Right lung (tissue), 10 donors: ENCODE measurements at places on chromosomes 6 and 20.
A peak's percentile ranks its signal among the peaks of the same experiment; 100 is the strongest.

DNA sequence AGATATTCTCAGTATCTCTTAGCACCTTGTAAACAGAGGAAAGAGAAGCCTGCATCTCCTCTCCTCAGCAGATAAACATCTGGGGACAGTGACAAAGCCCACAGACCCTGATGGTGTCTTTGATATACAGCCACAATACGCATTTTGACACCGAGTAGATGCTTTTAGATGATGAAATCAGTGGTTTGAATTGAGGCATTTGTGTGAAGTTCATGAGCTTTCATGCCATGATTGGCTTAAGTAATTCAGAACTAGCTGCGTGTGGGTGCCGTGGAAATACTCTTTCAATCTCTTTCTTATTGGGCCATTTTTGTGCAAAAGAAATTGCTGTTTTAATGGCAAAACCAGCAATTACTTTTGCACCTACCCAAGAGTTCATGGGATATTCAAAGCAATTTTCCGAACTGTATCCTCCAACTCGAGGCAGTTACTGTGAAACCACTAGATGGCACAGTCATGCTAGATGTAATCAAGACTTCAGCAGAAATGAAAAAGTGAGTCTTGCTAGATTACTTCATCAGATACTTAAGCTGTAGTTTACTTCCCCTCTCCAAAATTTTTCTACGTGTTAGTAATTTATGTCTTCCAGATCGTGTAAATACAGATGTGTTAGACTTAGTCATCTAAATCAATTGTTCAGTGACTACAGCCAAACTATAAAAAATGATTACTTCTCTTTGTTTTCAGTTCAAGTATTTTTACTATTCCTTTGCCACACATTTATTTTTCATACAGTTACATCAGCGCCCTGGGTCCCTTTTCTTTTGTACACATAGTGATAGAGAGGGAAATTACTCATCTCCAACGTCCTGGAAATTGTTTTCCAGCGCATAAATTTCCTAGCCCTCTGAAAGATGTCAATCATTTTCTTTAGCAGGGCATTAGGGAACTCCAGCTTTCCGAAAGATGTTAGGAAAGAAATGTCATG is 49.4 kb downstream of the IYD start:
- DNase-seq: peak; percentile 78

- DNase-seq: peak; percentile 57
Measured at GRCh38 chr20:59668926-59669850, 64.8 kb downstream of the PHACTR3 start.

DNA sequence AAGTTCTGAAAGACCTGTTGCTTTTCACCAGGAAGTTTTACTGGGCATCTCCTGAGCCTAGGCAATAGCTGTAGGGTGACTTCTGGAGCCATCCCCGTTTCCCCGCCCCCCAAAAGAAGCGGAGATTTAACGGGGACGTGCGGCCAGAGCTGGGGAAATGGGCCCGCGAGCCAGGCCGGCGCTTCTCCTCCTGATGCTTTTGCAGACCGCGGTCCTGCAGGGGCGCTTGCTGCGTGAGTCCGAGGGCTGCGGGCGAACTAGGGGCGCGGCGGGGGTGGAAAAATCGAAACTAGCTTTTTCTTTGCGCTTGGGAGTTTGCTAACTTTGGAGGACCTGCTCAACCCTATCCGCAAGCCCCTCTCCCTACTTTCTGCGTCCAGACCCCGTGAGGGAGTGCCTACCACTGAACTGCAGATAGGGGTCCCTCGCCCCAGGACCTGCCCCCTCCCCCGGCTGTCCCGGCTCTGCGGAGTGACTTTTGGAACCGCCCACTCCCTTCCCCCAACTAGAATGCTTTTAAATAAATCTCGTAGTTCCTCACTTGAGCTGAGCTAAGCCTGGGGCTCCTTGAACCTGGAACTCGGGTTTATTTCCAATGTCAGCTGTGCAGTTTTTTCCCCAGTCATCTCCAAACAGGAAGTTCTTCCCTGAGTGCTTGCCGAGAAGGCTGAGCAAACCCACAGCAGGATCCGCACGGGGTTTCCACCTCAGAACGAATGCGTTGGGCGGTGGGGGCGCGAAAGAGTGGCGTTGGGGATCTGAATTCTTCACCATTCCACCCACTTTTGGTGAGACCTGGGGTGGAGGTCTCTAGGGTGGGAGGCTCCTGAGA is at the start of gene HFE:
Gene HFE (plus strand): TSS at position 146 of the 832 bp plus-strand sequence. CDS start 12 bp downstream, at position 158.
- peak; percentile 79 for DNase-seq

GRCh38 chr6:23478312-23478711 is 647.7 kb upstream of the NRSN1 start:
- DNase-seq: no peak

DNA sequence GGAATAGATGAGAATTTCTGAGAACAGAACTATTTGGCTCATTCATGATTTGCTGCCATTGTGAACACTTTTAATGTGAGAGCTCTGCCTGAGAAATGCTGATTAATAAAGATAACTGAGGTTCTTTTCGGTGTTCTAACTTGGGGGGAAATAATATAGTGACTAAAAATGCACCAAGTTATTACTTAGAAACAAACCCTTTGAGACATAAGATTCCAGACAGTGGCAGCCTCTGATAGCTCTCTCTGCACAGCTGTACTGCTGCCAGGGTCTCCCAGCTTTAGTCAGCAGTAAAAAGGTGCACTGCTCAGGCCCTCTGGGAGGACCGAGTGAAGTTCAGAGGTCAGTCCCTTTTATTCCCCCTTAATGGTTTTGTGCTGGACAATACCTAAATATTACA is 2.5 kb upstream of the PRDM1 start:
- no peak for DNase-seq

DNA sequence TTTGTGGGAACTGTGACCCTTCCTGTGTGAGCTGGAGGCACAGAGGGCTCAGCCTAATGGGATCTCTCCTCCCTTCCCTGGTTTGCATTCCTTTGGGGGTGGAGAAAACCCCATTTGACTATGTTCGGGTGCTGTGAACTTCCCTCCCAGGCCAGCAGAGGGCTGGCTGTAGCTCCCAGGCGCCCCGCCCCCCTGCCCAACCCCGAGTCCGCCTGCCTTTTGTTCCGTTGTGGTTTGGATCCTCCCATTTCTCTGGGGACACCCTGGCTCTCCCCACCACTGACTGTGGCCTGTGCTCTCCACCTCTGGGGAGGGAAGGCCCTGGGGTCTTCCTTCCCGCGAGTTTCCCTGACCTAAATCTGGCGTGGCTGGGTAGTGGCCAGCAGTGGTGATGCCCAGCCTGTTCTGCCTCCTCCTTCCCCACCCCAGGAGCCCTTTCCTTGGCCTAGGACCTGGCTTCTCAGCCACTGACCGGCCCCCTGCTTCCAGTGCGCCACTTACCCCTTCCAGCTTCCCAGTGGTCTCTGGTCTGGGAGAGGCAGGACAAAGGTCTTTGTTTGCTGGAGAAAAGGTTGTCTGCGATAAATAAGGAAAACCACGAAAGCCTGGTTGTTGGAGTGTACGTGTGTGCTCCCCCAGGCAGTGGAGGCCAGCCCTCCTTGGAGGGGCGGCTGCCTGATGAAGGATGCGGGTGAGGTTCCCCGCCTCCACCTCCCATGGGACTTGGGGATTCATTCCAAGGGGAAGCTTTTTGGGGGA is 4.9 kb downstream of the VEGFA start:
- peak; percentile 67 for DNase-seq

- DNase-seq: no peak
Measured at GRCh38 chr6:36650848-36651478, 27.6 kb upstream of the CDKN1A start.

DNA sequence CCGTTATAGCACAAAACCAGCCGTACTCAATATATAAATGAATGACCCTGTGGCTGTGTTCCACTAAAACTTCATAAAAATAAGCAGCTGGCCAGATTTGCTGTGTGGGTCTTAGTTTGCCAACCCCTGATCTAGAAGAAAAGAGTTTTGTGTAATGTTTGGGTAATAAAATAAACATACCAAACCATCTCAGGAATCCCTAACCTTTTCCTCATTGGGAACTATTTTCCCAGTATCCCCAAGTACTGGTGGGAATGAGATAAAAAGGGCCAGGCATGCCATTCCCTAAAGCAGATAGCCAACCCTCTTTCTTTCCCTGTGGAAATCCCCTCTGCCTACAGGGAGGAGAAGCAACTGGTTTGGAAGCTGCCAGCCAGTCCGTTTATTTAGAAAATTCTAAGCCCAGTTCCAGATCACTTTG is 169.1 kb upstream of the AKAP12 start:
- no peak for DNase-seq

GRCh38 chr20:51583499-51583898 is 41.0 kb upstream of the NFATC2 start:
- no peak for DNase-seq

DNA sequence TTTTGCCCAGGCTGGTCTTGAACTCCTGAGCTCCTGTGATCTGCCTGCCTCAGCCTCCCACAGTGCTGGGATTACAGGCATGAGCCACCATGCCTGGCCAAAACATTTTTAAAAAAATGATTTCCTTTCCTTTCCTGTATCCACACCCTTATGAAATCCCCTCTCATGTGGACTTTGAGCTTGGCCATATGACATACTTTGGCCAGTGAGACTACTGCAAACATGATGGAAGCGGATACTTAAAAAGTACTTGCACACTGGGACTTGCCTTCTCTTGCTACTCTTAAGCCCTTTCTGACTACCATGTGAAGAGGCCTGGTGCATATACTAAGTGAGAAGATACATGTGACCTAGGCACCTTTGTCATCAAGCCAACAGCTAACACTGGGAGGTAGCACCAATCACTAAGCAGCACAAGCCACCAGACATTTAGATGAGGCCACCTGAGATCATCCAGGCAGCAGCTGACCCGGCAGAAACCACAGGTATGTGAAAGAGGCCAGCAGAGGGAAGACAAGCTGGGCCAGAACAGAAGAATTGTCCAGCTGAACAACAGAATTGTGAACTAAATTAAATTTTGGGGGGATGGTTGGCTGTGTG is 78.5 kb upstream of the HDAC2 start:
- no peak for DNase-seq

DNA sequence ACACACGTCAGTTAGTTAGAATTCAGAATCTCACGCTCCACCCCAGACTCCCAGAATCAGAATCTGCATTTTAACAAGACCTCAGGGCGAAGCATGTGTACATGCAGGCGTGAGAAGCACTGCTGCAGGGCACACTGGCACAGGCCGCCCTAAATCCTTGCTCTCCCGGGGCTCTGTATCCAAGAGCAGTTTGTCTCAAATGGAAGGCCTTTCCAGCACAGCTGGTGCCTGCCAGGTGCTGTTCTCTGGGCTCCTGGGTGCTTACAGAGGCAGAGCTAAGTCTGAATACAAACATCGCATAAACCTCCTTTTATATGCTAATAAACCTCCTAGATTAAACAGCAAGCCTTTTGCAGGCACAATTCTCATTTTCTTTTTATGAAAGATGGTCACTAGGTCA is 119.1 kb upstream of the CD93 start:
- no peak for DNase-seq

GRCh38 chr6:107491138-107491609 is 1.3 kb downstream of the SOBP start:
- DNase-seq: peak; percentile 65

DNA sequence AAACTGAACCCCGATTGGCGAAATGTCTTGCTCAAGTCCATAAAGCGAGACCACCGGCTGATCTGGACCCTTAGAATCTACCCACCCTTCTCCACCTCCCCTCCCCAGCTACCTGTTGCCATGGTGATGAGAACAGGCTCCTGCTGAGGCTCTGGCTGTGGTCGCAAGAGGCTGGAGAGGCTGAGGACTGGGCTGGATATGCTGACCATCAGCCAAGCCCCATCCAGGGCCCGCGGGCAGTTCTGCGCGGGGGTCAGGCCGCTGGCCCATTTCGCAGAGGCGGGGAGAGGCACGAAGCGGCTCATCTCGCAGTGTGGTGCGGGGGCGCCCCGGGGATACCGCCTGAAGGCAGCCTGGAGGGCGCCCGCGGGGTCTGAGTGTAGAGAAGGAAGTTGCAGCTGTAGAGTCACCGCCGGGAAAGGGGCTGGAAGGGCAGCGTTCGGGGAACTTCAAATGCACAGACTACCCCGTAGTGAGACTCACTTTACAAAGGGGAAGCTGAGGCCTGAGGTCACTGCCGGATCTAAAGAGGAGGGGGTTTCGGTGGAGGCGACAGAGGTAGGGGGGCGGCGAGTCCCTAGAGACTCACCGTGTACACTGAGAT is 671 bp downstream of the TAPBP start:
- no peak for DNase-seq

GRCh38 chr6:169589293-169589692 is 112.5 kb downstream of the WDR27 start:
- DNase-seq: no peak

DNA sequence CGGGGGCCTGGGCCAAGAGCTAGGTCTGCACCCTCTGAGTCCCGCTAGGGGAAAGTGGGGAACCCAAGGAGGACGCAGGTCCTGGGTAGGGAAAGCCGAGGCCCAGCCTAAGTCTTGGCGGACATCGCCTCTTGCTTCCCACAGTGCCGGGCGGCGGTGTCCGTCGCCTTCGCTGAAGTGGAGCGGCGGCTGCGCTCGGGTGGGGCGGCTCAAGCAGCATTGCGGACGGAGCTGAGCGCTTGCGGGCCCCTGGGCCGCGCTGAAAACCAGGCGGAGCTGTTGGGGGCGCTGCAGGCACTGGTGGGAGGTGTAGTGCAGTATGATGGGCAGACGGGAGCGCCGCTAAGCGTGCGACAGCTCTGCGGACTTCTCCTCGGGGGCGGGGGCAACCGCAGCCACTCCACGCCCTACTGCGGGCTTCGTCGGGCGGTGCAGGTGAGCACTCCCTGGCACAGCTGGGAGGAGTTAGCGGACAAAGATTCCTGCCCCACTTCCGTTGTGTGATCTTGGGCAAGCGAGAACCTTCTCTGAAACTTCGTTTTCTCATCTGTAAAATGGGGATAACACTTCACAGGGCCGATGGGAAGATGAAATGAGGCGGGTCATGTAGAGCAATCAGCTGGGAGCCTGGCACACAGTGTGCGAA is 4.2 kb downstream of the PRSS16 start:
- no peak for DNase-seq

GRCh38 chr6:36399970-36400369 is 12.5 kb upstream of the ETV7 start:
- no peak for DNase-seq

DNA sequence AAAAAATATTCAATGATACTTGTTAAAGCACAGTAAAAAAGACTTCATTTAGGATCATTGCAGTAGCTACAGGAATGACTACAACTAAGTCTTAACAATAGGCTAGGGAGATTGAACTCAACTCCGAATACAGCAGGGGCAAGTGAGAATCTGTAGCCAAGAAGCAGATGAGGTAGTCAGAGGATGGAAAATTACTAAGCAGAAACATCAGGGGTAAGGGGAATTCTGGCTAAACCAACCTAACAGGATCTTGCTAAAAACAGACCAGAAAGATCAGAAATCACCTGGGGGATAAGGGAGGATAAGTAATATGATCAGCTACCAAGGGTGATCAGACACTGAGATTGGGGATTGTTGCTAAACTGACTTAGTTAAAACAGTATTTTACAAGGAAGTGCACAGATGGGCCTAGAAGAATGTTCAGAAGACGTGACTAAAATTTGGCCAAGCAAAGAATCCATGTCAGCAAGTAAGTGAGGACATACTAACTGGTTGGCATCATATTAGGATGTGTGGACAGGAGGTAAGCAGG is 217.5 kb downstream of the TENT5A start:
- DNase-seq: no peak

GRCh38 chr6:129186988-129187387 is 304.1 kb downstream of the LAMA2 start:
- no peak for DNase-seq
